Activated naive CD8-positive, alpha-beta T cell treated with anti-CD3 and anti-CD28 coated beads, Interleukin-2, amount 50 U/mL, for 24 hours (primary cell): ENCODE measurements at places on chromosomes 2 and 18.

DNA sequence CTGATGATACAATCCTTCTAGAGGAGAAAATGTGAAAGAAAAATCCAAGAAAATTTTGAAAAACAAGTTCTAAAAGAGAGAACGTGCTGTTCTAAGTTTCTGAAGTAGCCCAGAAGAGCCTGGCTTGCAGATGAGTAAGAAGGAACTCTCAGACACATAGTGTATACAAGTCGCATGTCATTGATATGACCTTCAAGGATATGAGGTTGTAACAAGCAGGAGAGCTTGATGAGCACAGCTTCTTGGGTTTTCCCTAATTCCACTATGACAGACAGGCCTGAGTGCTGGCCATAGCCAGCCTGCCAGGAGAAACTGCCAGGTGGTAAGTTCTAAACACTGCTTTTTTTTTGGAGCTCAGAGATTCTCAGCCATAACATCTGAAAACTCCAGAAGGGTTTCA lies 235.7 kb upstream of the SIX2 start:
- H3K36me3 ChIP-seq = no peaks in the 10 kb centered on the region
- no peaks in the 10 kb centered on the region for H3K4me1 ChIP-seq
- no peak for DNase-seq
- H3K27me3 ChIP-seq = peaks cover 13% of the 10 kb centered on the region
- no peak overlapping the region for H3K4me3 ChIP-seq

DNA sequence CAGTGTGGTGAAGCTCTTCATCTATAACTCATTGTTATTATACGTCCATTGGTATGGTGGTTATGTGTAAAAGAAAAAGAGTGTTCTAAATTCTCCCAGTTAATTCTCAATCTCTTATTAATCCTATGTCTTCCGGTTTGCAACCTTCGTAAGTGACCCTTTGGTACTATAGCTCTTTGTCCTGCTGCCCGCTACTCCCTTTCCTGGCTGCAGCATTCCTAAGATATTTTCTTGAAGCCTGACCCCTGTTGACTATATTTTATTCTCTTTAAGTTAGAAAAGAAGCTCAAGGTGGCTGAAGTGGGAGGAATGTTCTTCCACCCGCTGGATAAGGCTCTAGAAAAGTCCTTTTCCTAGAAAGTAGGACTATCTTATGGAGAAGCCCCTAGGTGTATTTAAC lies 684.8 kb downstream of the SOCS6 start:
- H3K27ac ChIP-seq = no peak overlapping the region
- H3K36me3 ChIP-seq = no peaks in the 10 kb centered on the region
- H3K4me3 ChIP-seq = no peak overlapping the region
- H3K4me1 ChIP-seq = no peaks in the 10 kb centered on the region

- no peak overlapping the region for H3K4me3 ChIP-seq
- no peak for DNase-seq
- H3K27ac ChIP-seq = no peak overlapping the region
- H3K27me3 ChIP-seq = no peaks in the 10 kb centered on the region
Observed at GRCh38 chr18:27276479-27276878, 91.4 kb upstream of the CHST9 start.

DNA sequence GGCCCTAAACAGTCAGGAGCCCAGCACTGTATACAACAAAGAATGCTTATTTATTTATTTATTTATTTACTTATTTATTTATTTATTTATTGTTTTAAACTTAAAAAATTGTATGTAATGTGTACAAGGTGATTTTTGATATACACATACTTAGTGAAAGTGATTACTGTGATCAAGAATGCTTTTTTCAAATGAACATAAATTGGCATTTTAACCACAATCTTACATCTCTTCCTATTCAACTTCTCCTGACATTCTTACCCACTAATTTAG lies 776.6 kb downstream of the TSN start:
- no peaks in the 10 kb centered on the region for H3K27me3 ChIP-seq
- H3K4me3 ChIP-seq = no peak overlapping the region
- DNase-seq = no peak
- no peaks in the 10 kb centered on the region for H3K36me3 ChIP-seq
- H3K27ac ChIP-seq = no peak overlapping the region

DNA sequence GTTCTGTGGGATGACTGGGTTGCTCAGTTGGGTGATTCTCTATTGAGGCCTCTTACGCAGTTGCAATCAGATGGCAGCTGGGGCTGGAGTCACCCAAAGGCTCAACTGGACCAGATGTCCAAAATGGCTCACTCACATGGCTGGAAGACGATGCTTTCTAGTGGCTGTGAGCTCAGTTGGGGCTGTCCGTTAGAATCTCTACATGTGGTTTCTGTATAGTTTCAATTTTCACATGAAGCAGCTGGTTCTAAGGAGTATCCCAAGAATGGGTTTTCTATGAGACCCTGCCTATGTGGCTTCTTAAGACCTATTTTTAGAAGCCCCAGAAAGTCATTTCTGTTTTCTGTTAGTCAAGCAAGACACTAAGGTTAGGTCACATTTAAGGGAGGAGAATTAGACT lies 4.4 kb downstream of the XRCC5 start:
- DNase-seq = peak; percentile 21
- H3K27ac ChIP-seq = peak overlapping the region; percentile 99
- peaks cover 94% of the 10 kb centered on the region for H3K4me1 ChIP-seq
- peaks cover 86% of the 10 kb centered on the region for H3K36me3 ChIP-seq
- H3K27me3 ChIP-seq = peaks cover 5% of the 10 kb centered on the region

- no peak for DNase-seq
- no peaks in the 10 kb centered on the region for H3K36me3 ChIP-seq
- no peaks in the 10 kb centered on the region for H3K4me1 ChIP-seq
- no peaks in the 10 kb centered on the region for H3K27me3 ChIP-seq
- H3K4me3 ChIP-seq = no peak overlapping the region
Observed at GRCh38 chr2:187438455-187438854, 9.6 kb downstream of the CALCRL start.

DNA sequence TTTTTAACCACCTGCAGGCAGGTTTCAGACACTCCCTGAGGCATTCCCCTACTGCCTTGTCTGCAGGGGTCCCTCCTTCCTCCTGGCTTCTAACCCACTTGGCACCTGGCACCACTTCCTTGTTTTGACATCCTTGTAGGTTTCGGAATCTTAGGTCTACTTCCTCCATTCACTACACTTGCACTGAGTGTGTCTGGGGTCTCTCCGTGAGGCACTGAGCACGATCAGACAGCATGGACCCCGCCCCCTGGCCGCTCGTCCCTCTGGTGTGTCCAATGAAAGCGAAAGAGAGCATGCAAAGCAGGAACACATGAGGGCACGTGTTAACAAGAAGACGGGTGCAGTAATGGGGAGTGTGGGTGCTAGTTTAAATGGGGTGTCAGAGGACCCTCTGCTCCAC lies 63.8 kb downstream of the HAUS1 start:
- peak; percentile 56 for DNase-seq
- peak overlapping the region; percentile 82 for H3K27ac ChIP-seq
- peaks cover 40% of the 10 kb centered on the region for H3K4me1 ChIP-seq
- no peaks in the 10 kb centered on the region for H3K27me3 ChIP-seq
- H3K4me3 ChIP-seq = peak overlapping the region; percentile 59

DNA sequence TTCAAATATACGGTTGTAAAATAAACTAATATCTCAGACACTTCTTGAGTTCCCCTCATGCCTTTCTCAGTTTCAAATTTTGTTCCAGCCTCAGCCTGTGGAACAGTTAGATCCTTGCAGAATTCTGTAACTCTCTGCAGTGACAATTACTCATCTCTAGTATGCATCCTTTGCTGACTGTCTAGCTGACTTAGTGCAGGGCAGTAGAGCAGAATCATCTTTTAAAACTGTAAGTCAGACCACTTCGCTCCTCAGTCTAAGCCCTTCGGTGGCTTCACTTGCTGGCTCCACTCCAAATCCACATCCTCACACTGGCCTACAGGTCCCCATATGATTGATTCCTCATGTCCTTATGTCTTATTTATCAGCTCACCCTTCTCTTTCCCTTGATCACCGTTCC lies 164.1 kb upstream of the ZSWIM2 start:
- H3K4me3 ChIP-seq = no peak overlapping the region
- H3K36me3 ChIP-seq = no peaks in the 10 kb centered on the region
- no peaks in the 10 kb centered on the region for H3K4me1 ChIP-seq
- no peak for DNase-seq
